ENCODE measurements at places on chromosomes 12 and 14.

GRCh38 chr12:124013073-124013472, 40.1 kb downstream of the ZNF664 start:
- DNase-seq: no peak

- DNase-seq: no peak
Observed at GRCh38 chr14:89753828-89754412, 200.6 kb downstream of the EFCAB11 start.

GRCh38 chr12:78085542-78086182, 255.0 kb downstream of the NAV3 start:
- no peak for DNase-seq

- DNase-seq: no peak
Observed at GRCh38 chr14:78324353-78324752, 154.2 kb downstream of the NRXN3 start.

GRCh38 chr14:90429236-90429635, 32.4 kb downstream of the CALM1 start:
- DNase-seq: no peak

DNA sequence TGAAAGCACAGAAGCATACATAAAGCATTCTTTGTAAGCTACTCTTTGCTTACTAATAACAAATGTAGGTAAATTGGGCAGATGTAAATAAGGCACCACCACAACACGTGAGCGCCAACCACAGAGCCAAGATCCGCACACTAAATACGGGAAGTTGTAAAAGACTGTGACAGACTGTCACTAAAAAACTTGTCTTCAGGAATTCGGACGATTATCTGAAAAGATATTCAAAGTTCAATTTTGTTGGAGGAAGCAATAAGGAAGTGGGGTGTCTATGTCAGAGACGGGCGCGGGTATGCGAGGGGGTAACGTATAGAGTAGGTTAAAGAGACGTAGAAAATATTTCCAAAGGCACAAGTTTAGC, 1.5 kb upstream of the HSP90B1 start:
- peak; percentile 35 for DNase-seq

DNA sequence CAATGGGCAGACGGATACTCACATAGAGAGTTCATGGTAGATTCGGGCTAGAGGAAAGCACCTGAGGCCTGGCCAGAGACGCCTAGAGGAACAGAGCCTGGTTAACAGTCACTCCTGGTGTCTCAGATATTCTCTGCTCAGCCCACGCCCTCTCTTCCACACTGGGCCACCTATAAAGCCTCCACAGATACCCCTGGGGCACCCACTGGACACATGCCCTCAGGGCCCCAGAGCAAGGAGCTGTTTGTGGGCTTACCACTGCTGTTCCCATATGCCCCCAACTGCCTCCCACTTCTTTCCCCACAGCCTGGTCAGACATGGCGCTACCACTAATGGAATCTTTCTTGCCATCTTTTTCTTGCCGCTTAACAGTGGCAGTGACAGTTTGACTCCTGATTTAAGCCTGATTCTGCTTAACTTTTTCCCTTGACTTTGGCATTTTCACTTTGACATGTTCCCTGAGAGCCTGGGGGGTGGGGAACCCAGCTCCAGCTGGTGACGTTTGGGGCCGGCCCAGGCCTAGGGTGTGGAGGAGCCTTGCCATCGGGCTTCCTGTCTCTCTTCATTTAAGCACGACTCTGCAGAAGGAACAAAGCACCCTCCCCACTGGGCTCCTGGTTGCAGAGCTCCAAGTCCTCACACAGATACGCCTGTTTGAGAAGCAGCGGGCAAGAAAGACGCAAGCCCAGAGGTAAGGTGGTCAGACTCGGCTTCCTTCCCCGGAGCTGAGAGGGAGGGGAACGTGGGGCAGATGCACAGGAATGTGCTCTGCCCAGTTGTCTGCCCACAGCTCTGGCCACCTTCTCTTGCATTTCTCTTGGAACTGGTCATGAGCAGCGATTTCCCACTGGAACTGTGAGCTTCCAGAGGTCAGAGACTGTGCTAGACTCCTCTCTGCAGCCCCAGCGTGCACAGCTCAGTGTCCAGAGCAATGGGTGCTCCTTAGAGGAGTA, at the start of gene CD4:
TSS of gene CD4 (plus strand) at position 557 of the 953 bp plus-strand sequence. CDS start 10,611 bp downstream, outside the sequence.
- peak; percentile 80 for DNase-seq

GRCh38 chr12:124626971-124627411, 59.6 kb upstream of the NCOR2 start:
- DNase-seq: no peak

DNA sequence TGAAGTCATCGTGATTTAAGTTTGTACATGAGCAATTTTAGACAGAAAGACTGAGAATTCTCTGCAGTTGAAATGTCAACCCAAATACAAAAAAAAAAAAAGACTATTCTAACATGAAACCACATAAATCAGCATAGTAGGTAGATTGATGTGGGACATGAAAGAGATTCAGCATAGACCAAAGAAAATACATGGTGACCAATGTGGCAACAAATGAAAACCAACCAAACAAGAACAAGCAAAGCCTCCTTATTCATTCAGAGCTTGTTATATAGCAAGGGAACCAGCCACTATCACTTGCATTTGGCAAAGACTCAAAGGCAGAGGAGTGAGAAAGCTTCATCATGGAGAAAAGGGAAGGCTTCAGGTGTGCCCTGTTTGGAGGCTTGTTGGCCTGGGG, 144.4 kb upstream of the TMPO start:
- DNase-seq: no peak

- DNase-seq: no peak
Observed at GRCh38 chr14:69768873-69769272, 1.9 kb downstream of the SRSF5 start.

DNA sequence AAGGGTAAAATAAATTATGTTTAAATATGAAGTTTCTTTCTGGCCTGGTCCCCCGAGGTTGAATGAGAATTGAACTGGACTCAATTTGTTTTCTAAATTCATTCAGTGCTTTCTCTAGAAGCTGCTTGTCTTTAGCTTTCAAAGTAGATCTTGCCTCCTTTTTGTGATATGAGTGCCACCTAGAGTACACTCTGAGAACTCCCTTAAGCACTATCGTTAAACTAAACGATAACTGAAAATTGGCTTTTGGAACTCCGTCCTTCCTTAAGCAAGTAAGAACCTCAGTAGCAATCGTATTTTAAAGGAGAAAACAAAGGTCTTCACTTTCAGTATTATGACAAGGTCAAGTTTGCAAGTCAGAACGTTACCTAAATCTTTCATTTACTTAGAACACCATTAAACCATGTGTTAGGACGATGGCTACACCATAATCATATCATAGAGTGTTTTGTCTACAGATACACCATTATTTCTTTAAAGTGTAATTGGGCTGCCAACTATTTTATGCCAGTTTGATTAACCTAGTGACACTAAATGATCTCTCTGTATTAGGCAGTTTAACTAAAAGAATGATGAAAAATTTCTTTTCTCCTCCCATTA, 364.8 kb downstream of the SNAPC1 start:
- no peak for DNase-seq

DNA sequence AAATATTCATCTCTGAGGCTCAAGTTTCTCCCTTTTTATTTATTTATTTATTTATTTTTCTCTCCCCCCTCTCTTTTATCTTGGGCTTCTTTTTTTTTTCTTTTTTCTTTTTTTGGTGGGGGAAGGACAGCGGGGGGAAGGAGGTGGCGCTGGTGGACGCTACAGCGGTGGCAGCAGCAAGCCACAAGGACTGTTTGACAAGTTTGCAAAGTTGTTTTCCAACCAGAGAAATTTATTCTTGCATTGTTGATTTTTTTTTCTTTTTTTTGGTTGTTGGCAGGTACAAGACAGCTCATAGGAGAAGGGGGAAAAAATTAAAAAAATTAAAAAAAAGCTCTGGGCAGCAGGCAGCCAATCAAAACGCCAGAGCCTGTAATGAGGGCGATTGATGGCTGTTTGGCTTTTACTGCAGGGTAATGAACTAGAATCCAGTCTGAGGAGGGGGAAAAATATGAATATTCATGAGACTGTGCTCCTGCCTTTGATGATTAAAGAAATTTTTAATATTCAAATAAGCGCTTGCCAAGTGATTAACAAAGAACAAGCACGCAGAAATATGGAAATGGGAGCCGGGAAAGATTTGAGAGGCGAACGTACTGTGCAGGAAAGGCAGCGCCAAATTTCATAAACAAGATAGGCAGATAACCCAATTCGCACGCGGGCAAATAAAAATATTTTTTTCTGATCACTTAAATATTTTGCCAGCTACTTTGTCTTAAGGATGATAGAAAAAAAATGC, 36.2 kb downstream of the BCL11B start:
- DNase-seq: no peak

DNA sequence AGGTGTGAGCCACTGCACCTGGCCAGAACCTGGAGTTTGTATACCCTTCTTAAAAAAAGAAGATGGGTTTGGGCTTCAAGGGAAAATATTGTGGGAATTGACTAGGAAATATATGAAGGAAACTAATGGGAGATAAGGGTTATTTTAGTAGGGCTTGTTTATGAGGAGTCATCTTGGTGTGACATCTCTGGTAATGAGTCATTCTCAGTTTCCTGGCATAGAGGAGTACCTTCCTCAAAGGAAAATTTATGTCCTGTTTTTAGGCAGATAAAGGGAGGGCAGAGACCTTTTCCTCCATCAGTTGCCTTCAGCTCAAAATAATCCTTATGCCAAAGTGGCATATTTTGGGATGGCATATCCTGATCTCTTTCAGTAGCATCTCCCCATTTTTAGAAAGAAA, 30.6 kb upstream of the NFKBIA start:
- DNase-seq: no peak

DNA sequence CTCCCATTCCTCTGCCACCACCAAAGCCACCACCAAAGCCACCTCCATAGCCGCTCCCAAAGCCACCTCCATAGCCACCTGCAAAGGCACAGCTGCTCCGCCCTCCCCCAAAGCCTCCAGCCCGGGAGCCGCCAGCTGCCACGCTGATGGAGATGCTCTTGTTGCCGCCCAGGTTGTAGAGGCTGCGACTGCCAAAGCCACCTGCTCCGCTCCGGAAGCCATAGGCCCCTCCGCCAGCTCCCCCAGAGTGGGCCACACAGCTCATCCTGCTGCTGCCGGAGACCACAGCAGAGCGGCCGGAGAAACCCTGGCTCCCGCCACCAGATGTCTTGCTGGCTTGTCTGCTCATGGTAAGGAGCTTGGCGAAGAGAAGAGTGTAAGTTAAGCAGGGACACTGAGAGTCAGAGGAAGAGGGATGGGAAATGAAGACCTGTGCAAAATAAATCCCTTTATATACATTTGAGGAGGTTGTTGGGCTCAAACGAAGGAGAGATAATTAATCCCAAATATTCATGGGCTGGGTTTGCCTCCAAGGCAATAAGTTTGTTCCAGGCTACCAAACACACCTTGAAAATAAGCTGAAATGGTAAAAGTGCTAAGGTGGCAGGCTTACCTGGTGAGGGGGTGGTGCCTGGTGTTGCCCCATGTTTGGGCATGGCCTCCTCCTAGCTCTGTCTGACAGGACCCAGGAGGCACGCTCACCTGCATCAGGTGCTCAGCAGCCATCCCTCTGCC, at the start of gene KRT3:
TSS of gene KRT3 (minus strand) at position 424 of the 735 bp plus-strand sequence. CDS start at position 349, 75 bp downstream.
- no peak for DNase-seq

GRCh38 chr12:26287671-26288381, 92.5 kb downstream of the SSPN start:
- DNase-seq: no peak

- DNase-seq: no peak
Observed at GRCh38 chr14:70597731-70598130, 2.7 kb downstream of the MED6 start.

- DNase-seq: no peak
Observed at GRCh38 chr12:124525927-124526692, 41.3 kb downstream of the NCOR2 start.

DNA sequence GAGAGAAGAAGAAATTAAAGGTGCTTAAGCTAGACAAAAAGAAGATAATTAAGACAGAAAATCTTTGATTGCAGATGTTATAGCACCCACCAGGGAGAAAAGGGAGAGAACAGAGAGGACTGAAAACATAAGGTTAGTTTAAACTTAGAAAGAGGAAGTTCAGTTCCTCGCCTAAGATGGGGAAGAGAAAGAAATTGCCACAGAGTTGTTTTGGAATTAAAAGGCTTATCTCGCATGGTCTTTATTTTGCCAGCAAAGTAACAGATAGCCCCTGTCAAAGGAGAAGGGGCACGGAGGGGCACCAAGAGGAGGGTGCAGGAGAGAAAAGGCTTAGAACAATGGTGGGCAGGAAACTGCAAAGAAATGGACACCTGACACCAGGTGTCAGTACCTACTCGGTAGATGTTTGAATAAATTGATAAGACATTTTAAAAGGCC, 17.8 kb upstream of the OXA1L start:
- no peak for DNase-seq

- no peak for DNase-seq
Observed at GRCh38 chr14:35078082-35078481, 32.0 kb downstream of the FAM177A1 start.

DNA sequence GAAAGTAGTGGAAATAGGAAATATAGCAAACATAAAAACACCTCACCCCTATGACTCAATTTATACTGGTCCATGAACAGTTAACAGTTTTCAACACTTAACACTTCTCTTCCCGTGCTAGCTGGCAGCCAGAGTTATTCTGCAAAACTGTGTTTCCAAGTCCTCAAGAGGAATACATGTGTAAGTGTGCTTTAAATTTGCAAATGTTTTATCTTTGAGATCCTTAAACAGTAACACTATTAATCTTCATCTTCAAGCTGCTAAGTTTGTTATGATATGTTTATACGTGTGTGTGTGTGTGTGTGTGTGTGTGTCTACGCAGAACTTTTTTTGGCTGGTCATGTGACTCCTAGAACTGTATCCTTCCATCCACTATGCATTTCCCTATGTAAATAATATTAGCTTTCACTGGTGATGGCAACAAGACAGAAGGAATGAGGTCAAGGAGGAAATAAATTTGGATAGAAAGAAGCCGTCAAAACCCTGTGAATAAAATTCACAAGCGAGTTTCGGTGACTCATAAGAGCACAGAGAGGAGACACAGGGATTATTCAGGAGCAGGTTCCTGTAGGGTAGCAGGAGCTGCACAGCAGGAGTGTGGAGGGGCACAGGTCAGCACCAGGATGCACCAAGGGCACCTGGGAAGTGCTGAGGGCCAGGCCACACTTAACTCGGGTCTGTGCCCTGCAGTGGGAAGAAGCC, 105.9 kb upstream of the ETV6 start:
- DNase-seq: no peak

- no peak for DNase-seq
Observed at GRCh38 chr14:101174522-101174838, 271.0 kb upstream of the RTL1 start.

GRCh38 chr12:76542908-76543307, 16.7 kb downstream of the OSBPL8 start:
- DNase-seq: no peak

- DNase-seq: no peak
Observed at GRCh38 chr12:22800332-22800731, 175.4 kb downstream of the ETNK1 start.

GRCh38 chr12:21296751-21297406, 37.8 kb downstream of the SLCO1A2 start:
- no peak for DNase-seq

GRCh38 chr14:24307156-24307574, 612 bp downstream of the CIDEB start:
- no peak for DNase-seq

GRCh38 chr12:4997939-4998338, 45.7 kb upstream of the KCNA5 start:
- DNase-seq: no peak

Measured in stimulated activated CD4-positive, alpha-beta T cell treated with anti-CD3 and anti-CD28 coated beads, Interleukin-15, amount 100 ng/mL, for 48 hours (primary cell).